Activated naive CD4-positive, alpha-beta T cell treated with anti-CD3 and anti-CD28 coated beads for 36 hours (primary cell): ENCODE measurements at places on chromosomes 3 and 15.

- no peak for DNase-seq
Measured at GRCh38 chr15:81449836-81450474, 75.9 kb upstream of the TMC3 start.

GRCh38 chr3:176075046-176075445, 1122.2 kb downstream of the TBL1XR1 start:
- DNase-seq: no peak

- DNase-seq: no peak
Measured at GRCh38 chr3:140597792-140598191, 80.1 kb upstream of the TRIM42 start.

DNA sequence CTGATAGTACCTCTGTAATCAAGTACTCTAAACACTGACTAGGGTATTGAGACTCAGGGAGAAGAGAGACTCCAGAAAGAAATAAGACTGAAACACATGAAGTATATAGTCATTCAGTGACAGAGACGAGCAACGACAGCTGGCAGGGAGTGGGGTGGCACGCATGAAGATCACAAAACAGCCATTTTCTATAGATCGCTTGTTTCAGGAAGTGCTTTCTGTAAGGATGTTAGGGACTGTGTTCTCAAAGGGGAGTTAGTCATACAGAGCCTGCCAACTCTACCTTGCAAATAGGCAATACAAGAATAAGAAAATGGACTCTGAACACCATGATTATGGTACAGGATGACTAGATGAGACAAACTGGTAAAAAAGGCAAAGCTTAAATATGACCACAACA, 139.5 kb downstream of the TBL1XR1 start:
- peak; percentile 84 for DNase-seq

- DNase-seq: no peak
Measured at GRCh38 chr15:31235311-31236183, 91.1 kb upstream of the KLF13 start.
